ENCODE measurements at places on chromosomes 3 and 15.
A peak's percentile ranks its signal among the peaks of the same experiment; 100 is the strongest.

DNA sequence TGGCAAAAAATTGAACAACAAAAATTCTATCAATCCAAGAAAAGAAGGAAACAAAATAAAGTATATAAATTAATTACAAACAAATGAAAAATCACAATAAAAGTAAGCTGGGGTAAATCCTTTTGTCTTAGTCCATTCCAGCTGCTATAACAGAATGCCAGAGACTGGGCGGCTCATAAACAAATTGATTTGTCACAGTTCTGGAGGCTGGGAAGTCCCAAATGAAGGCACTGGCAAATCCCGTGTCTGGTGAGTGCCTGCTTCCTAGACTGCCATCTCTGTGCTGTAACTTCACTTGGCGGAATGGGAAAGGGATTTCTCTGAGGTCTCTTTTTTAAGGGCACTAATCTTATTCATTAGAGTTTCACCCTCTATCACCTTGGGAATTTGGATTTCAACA, 53.6 kb upstream of the RPL35A start:
- DNase-seq: no peak

- no peak for DNase-seq
Observed at GRCh38 chr3:122538956-122539490, 24.3 kb upstream of the KPNA1 start.

GRCh38 chr3:156388497-156389448, 166.1 kb downstream of the SSR3 start:
- DNase-seq: no peak

GRCh38 chr15:80755885-80756284, 23.3 kb upstream of the CEMIP start:
- DNase-seq: no peak

GRCh38 chr3:179015551-179016020, 56.0 kb downstream of the ZMAT3 start:
- DNase-seq: peak; percentile 63

GRCh38 chr3:37974121-37975083, 16.2 kb upstream of the VILL start:
- DNase-seq: peak; percentile 48

DNA sequence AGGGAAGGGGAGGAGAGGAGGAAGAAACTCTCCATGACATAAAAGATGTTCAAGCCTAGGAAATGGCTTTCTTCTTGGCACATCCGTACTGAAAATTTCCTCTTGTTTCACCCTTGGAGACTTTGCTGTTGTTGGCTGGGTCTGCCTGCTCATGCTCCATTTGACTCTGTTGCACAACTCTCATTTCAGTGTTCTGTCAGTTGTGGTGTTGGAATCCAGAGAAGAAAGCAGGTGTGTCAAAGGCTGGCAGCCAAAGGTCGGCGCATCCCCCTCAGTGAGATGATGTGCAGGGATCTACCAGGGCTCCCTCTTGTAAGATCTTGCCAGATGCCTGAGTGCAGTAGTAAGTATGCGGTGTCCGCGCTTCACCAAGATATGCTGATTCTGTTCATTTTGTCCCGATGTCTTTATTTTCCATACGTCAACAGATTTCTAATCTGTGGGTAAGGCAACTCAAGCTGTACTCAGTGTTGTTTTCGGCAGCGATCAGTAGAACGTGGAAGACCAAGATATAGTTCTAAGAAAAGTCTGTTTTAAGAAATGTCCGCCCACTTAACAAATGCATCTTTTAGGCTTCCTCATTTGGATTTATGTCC, 265.2 kb upstream of the GOLGA6L4 start:
- no peak for DNase-seq

All from T-helper 2 cell treated with Interferon-gamma antibody and Interleukin-4, amounts not matched to agents 5 μg/mL and 100 μg/mL, for 36 hours (primary cell).